Cardiac fibroblast (primary cell): ENCODE measurements at places on chromosomes 7 and 10.

DNA sequence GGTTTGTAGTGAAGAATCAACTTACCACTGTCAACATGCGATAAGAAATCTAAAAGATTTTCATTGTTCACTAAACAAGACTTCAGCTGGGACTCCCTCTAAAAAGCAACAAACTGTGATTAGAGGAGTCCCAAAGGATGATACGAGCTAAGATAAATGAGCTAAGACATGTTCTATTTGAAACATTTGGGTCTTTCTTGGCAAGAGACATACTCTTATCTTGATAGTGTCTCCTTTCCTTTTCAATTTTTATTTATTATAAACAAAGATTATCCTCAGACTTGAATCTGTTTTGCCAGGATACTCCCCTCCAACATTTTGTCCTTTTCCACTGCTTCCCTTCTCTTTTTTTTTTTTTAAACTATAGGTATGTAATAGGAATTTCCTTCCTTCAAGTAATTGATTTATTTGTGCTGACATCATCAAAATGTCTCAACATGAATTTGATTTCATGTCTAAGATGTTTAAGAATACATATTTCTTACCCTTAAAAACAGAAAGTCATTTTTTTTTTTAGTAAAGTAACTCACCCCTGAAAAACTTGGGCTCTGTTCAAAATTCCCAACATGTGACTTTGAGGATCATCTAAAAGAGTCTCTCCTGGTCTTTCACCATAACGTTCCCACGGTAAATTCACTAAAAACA lies 158.4 kb upstream of the NRP1 start:
- DNase-seq, result no peak

GRCh38 chr10:71726580-71727104 lies 7.1 kb upstream of the C10orf105 start:
- no peak for DNase-seq

DNA sequence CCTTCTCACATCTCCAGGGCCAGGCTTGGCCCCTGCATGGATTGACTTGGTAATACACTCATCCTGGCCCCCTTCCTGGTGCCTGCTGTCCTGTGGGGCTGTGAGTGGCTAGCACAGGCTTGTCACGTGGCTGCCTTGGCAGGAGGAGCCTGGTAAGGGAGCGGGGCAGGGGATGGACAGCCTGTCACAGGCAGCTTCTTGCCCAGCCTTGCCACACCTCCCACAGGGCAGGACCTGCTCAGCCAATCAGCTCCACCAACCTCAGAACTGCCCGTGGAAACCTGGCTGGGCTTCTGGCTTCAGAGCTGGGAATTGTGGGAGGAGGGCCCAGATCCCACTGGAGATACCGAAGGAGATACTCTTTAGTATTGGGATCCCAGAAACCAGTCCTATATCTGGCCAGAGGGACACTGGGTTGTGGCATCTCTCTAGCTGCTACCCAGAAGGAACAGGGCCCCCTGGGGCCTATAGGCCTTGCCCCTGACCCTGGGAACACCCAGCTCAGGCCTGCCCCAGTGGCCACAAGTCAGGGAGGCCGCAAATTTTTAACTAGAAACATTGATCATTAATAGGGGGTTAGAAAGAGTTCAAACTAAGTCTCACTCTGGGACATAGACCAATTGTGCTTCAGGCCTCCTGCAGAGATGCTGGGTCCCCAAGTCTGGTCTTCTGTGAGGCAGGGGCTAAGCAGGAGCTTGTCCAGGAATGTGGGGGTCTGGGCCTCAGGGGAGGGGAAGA lies at the start of gene HOGA1:
Gene HOGA1, plus strand, starts transcription at position 330 of the 738 bp plus-strand sequence. Its CDS starts 315 bp downstream, at position 645.
- DNase-seq, result peak; percentile 37

DNA sequence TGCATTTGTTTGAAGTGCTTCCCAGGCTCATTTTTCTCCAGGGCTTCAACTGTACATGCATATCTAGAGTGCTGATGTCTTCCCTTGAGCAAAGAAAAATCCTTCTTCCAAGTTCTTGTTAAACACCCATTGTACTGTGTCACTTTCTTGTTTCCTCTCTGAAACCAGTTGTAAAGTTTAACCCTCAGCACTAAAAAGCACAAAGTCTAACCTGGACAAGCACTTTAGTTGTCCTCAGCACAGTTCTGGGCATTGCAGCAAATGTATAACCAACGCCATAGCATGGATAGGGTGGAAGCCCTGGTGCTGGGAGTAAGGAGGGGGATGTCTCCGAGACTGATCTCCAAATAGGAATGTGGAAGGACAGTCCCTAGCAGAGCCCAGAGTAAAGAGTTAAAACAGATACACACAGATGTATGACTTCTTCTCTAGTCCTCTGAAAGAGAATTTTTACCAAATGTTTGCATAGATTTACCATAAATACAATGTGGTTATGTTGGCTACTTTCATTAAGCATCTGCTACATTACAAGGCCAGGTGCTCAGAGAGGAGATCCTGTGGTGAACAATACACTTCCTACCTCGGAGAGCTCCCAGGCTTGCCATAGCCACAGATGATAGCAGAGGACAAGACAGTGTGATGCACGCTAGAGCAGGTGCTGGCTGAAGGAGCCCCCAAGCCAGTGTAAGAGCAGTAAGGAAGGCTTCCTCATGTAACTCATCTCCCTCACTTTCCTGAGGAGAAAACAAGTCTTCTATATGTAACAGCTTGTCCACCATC lies 57.0 kb downstream of the DNAJC12 start:
- no peak for DNase-seq

GRCh38 chr10:31051703-31052102 lies 20.0 kb upstream of the ZNF438 start:
- peak; percentile 67 for DNase-seq

DNA sequence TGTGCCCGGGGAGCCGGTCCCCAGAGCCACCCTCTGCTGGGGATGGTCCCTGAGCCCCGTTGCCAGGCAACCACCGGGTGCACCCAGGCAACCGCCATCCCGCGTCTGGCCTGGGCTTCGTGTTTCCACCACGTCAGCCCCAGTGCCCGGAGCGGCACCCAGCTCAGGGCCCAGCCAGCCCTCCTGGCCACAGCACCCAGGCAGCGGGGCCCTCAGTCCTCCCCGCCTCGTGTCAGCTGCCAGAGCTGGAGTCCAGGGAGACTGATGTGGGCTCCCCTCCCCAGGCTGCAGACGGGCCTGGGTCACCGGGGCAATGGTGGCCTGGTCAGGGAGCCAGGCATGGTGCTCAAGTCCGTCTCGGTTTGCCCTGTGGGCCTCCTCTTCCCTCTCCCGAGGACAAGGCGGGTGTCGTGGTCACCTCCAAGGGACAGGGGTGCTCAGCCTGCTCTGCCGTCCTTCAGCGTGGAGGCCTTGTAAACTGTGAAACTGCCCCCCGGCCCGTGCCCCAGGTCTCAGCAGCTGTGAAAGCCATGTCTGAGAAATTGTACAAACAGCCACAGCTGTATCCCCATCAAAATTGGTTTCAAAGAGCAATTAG lies 72.5 kb downstream of the MICALL2 start:
- no peak for DNase-seq

DNA sequence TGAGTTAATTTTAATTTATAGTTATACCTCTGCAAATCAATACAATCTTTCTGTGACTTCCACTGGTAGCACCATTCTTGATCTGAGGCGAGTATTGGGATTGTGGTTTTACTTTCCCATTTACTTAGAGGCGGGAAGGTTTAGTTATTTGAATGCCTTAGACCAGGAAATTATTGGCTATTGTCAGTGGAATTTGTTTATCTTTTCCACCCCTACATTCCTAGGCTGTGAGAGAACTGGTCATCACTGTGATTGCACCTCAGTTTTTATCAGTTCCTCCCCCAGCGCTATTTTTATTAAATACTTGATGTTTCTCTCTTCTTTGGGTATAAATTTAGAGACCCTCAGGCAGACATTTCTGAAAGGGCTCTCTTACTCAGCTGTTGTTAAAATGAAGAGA lies 29.9 kb downstream of the CDK14 start:
- peak; percentile 65 for DNase-seq

DNA sequence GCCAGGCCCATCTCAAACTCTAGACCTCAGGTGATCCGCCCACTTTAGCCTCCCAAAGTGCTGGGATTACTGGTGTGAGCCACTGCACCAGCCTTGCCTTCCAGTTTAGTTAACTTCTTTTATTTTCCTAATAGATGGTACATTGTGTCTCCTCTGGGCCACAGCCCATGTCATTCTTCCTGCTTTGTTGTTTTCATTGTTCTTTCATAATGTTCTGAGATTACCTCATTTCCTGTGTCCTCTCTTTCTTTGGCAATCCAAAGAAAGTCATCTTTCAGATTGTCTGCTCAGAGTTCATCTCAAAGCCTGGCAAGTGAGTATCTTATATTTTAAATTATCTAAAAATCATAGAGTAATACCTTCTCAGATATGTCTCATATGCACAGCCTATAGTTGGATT lies at the start of gene OLAH:
Gene OLAH, plus strand, starts transcription at position 270 of the 400 bp plus-strand sequence. CDS start 3,346 bp downstream, outside the sequence.
- DNase-seq, result peak; percentile 82
